ENCODE measurements at places on chromosomes 5 and 9. TPM values are rescaled to one million over a fixed set of nuclear protein-coding genes. Genes with fewer than 3 reads are reported as not detected.

DNA sequence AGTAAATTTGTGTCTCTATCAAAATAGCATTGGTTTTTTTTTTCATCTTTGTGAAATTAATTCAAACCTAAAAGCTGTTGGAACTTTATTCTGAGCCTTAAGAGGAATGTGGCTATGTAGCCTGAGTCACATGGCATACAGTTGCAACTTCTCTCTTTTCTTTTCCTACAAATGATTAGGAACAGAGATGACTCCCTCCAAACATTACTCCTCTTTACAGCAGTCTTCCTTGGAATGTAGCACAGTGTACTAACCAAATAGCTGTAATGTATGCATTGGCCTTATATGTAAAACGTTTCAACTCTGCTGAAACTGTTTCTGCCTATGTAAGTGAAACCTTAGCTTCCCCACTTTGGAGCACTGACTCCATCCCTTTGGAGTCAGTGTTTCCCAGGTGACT is 100.9 kb upstream of the MAP1B start:
- no peak for DNase-seq

EQTN gene
- not detected for polyA plus RNA-seq

KLF9 gene
- polyA plus RNA-seq = not detected

CCIN gene
- not detected for polyA plus RNA-seq

DNA sequence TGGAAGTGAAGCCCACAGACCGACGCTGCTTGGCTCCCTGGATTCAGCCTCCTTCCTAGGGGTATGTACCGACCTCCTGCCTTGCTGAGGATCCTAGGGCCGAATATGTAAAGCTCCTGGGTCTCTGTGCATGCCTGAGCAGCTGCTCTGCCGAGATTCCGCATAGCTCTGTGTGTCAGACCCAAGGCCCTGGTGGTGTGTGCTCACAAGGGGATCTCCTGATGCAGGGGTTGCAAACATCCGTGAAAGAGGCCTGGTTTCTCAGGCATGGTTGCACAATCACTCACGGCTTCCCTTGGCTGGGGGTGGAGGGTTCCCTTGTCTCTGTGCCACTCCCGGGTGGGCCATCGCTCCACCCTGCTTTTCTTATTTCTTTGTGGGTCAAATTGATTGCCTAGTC is 19.9 kb upstream of the SVEP1 start:
- peak; percentile 73 for DNase-seq

DNA sequence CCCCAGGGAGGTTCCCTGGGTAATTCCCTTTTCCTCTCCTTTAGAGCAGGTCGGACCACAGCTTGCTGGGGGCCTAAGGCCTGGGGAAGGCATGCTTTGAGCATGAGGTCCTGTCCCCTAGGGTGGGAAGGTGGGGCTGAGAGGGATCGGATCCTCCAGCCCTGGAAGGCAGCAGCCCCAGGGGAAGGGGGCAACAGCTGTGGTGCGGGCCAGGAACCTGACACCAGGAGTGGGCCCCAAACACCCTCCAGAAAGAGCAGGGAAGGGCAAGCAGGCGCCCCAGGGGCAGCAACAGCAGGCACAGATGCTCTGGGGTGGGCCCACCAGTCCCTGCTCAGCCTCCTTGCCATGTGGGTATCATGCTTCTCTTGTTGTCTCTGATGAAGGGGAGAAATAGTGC is 3.2 kb upstream of the CORO2A start:
- no peak for DNase-seq

DNA sequence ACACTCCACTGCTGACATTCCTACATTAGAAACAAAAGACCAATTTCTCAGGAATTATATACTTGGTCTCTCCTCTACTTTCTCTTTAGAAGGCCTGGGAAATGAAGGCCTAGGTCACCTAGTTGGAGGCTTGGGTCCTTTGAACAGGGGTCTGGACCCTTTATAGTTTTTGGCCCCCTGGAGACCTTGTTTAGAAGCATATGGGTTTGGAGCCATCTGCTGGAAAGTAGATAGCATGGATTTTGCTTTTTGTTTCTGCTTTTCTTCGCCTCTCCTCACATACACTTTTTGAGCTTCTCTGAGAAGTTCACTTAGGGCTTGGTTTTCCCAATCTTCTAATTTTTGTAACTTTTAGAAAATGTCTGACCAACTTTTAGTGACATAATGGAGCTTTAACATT is 67.1 kb upstream of the CDK20 start:
- DNase-seq = peak; percentile 48

DNA sequence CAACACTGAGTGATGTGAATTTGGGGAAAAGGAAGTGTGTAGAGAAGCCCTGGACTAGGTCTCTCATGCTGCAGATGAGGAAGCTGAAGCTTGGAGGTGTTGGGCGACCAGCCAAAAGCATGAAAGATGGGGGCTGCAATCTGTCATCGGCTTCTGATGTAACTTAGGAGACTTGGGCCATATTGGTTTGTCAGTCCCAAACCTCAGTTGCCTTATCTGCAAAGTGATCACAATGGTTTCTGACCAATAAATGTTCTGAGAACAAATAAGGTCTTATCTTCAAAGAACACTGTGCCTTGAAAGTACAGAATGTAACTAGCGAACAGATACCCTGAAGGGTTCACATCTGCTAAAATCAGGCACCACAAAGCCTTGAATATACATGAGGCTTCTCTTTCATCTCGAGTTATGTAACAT is 198.4 kb upstream of the NR3C1 start:
- DNase-seq = no peak

GRCh38 chr9:87770616-87771315 is 44.8 kb downstream of the CTSL start:
- no peak for DNase-seq

- no peak for DNase-seq
Observed at GRCh38 chr5:115384587-115385375, 88.3 kb upstream of the CCDC112 start.

- DNase-seq = no peak
Observed at GRCh38 chr9:79762070-79762469, 190.3 kb downstream of the TLE4 start.

S100Z gene
- 1.3 TPM for polyA plus RNA-seq

JAK2 gene
- 3.9 TPM for polyA plus RNA-seq

ANGPTL2 gene
- 6.7 TPM for polyA plus RNA-seq

HTR1A gene
- polyA plus RNA-seq = not detected

ZNF366 gene
- not detected for polyA plus RNA-seq

INSL4 gene
- not detected for polyA plus RNA-seq

DNA sequence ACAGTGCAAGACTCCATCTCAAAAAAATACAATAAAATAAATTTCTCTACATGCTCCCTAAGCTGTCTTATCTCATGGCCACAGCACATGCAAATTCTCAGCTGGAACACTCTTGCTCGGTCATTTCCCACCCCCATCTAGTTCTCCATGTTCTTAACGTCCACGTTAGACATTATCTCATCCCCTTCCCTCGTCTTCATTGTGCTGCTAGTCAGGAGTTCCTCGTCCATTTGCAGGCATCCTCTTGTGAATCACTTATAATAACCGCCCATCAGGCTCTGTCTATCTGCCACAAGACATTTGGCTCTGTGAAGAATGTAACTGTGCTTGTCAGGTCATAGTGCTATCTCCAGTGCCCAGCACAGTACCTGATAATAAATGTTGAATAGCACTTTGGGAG is 32.9 kb upstream of the GOLGA1 start:
- no peak for DNase-seq

MARCHF6 gene
- polyA plus RNA-seq = 56.8 TPM

LRRC70 gene
- 0.68 TPM for polyA plus RNA-seq

ECPAS gene
- 29.4 TPM for polyA plus RNA-seq

ITK gene
- not detected for polyA plus RNA-seq

DNA sequence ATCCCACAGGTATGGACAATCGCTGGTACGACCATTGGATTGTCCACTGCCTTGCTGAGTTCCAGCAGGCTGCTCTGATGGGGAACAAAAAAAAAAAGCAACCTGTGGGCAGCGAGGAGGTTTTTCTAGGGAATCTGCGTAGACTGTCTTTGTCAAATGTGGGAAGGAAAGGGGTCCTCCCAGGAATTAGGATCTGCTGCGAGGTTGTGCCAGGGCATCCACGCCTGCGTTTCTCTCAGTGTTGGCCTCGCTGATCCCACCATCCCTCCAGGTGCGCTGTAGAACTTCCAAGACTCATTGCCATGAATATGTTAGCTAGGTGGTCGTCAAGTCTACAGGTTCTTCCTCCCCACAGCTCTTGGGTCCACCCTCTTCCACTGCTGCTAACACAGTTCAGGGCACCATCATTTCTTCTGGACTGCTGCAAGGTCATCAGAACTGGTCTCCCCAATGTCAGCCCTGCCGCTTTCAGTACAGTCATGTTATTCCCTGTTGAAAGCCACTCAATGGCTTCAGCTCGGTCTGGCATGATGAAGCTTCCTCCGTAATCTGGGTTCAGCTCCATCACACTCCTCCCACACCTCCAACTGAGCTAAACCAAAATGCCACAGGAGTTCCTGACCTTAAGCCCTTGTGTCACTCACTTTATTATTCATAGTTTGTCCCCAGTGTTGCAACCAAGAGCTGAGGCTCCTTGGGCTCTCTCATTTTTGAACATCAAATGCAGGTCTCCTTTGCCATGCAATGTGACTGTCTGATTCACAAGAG is 79.5 kb upstream of the DMRT1 start:
- no peak for DNase-seq

GRCh38 chr9:136090768-136091581 is 4.1 kb downstream of the NACC2 start:
- DNase-seq = no peak

INSYN2B gene
- 1.7 TPM for polyA plus RNA-seq

BARHL1 gene
- not detected for polyA plus RNA-seq

DNA sequence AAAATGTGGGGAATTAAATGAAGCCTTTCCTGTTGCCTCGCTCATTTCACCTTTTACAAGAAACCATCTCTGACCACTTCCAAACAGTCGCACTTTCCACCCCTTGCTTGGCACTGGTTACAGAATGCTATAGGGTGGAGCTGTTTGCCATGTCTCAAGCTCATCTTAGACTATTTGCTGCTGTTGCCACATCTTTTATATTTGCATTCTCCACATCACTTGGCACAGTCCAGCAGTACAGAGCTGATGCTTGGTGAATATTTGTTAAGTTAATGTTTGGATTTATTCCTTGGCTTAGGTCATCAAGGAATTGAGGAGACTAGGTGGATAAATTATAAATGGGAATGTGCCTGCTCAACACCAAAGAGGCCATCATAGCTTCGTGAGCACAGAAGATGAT is 53.2 kb downstream of the GNA14 start:
- DNase-seq = no peak

DNA sequence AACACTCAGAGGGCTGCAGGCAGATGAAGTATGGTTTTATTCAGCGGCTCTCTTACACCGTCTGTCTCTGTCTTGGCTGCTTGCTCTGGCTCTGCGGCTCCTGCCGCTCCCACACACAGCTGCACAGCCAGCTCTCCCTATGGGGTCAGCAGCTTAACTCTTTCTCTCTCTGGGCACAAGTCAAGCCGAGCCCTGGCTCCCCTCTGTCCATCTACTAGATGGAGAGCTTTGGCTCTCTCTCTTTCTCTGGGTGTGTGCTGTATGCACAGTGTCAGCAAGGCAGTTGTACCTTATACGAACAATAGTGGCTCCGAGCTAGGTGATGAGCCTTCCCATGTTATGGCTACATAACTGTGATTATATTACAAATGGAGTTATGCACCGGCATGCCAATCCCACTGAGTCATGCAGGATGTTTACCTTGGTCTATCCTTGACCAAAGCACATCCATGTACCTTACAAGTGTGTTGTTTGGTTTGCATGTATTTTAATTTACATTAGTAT is 19.3 kb upstream of the PPP2CA start:
- peak; percentile 18 for DNase-seq

DNA sequence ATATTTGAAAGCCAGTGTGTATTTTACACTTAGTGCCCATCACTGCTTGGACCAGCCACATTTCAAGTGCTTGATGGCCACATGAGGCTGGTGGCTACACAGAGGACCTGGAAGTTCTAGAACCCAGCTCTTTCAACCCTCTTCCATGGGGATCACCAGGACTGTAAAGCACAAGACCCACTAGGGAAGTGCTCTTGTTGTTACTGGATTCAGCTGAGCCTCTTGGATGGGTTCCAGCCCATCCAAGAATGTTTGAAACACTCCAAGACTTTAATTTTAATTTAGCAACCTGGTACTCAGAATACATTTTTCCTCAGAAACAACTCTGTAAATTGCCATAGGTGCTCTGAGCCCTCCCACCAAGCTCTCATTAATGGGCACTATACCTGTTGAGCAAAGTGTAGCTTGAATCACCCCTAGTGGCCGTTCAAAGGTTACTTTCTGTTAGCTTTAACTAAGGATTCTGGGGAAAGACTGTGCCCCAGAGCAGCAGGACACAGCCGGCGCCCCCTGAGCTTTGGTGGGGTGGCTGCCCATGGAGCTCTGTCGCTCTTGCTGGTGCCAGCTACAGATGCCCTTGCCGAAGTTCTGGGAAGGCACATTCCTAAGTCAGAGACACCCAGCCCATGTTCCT is 212.4 kb downstream of the HSD17B3 start:
- DNase-seq = no peak

- DNase-seq = no peak
Observed at GRCh38 chr9:127174386-127175318, 52.2 kb upstream of the ANGPTL2 start.

TNFSF15 gene
- not detected for polyA plus RNA-seq

DNA sequence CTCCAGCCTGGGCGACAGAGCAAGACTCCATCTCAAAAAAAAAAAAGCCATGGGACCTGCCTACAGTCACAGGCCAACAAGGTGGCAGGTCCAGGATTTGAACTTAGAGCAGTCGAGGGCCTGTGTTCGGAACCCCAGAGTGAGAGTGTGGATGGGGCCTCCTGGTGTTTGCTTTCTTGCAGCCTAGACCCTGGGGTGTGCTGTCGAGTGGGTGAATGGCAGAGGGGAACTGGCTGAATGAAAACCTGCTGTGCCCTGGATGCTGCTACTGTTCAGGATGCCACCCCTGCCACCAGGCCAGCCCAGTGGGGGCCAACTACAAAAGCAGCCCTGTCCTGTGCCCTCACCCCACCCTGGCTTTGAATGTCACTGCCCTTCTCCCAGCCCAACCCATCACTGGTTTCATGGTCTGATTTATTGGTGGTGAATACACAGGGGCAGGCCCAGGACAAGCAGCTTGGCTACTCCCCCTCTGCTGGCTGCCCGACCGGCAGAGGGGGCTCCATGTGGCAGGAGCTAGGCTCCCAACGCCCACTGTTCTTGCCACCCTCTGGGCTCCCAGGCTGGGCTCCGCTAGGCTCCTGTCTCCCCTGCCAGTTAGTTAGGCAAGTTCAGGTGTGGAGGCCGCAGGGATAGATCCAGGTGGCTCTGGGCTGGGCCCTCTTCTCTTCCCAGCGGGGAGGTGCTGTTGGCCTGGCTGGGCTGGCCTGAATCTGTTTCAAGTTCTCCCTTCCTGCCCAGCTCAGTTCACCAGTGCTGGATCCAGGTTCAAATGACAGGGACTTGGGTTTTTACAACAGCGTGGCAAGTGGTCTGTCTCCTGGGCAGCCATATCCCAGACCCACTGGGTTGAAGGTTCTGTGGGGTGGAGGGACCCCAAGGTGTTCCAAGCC is 12.2 kb downstream of the FPGS start:
- no peak for DNase-seq

TMEM232 gene
- 5.0 TPM for polyA plus RNA-seq

RAD50 gene
- 36.6 TPM for polyA plus RNA-seq

SPATA31C1 gene
- not detected for polyA plus RNA-seq

GRCh38 chr5:133399247-133399891 is 213.0 kb downstream of the FSTL4 start:
- DNase-seq = no peak

All from cardiac muscle cell (in vitro differentiated cells and primary cell).